Endothelial cell of umbilical vein (primary cell): ENCODE measurements at places on chromosomes 2 and 18. TPM values are rescaled to one million over a fixed set of nuclear protein-coding genes. Genes with fewer than 3 reads are reported as not detected.

Gene CFC1
- total RNA-seq, result not detected in 2 replicates

Gene DYNAP
- not detected in 2 replicates for total RNA-seq

Gene ANKRD30BL
- total RNA-seq, result not detected in 2 replicates

Gene NEB
- total RNA-seq, result 1.8 and 3.6 TPM in 2 replicates

Gene LYG1
- 0.35 and 0.55 TPM in 2 replicates for total RNA-seq

Gene LBX2
- total RNA-seq, result 3.8 and 4.3 TPM in 2 replicates

Gene UBXN4
- 103 and 108 TPM in 2 replicates for total RNA-seq

Gene IL36B
- total RNA-seq, result not detected in 2 replicates

Gene TEX44
- not detected in 2 replicates for total RNA-seq

Gene MATN3
- 3.4 and 6.1 TPM in 2 replicates for total RNA-seq

Gene AKAIN1
- total RNA-seq, result not detected in 2 replicates

Gene TRABD2A
- total RNA-seq, result 0.99 and 1.8 TPM in 2 replicates

Gene RMC1
- 27.8 and 29.7 TPM in 2 replicates for total RNA-seq

Gene STPG4
- total RNA-seq, result 0.21 and 0.53 TPM in 2 replicates

Gene NT5C1B
- total RNA-seq, result not detected in 2 replicates

Gene IL1F10
- total RNA-seq, result not detected in 2 replicates

Gene GPR45
- total RNA-seq, result not detected in 2 replicates

- H3K36me3 ChIP-seq, result no peaks in the 10 kb centered on the region
- peaks cover 13% of the 10 kb centered on the region for H3K4me1 ChIP-seq
- peak; percentile 83 for DNase-seq
- no peak overlapping the region for H3K27ac ChIP-seq
- no peak overlapping the region for H3K4me3 ChIP-seq
- no peaks in the 10 kb centered on the region for H3K27me3 ChIP-seq
Observed at GRCh38 chr2:231677632-231678104, 30.7 kb upstream of the PTMA start.

DNA sequence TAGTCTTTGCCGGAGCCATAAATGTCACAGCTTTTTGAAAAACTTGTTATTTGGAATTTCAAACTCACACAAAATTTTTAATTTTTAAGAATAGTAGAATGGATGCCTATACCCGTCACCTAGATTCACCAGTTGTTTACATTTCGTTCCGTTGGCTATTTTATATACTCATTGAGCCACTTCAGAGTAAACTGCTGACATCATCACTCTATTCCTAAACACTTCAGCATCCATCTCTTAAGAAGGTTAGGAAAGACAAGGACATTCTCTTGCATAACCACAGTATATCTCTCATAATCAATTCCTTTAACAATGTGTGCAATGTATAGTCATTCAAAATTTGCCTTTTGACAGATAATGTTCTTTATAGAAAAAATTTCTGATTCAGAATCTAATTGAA, 1065.8 kb downstream of the LRP1B start:
- DNase-seq, result no peak
- no peak overlapping the region for H3K4me3 ChIP-seq
- no peaks in the 10 kb centered on the region for H3K4me1 ChIP-seq
- H3K27me3 ChIP-seq, result no peaks in the 10 kb centered on the region

DNA sequence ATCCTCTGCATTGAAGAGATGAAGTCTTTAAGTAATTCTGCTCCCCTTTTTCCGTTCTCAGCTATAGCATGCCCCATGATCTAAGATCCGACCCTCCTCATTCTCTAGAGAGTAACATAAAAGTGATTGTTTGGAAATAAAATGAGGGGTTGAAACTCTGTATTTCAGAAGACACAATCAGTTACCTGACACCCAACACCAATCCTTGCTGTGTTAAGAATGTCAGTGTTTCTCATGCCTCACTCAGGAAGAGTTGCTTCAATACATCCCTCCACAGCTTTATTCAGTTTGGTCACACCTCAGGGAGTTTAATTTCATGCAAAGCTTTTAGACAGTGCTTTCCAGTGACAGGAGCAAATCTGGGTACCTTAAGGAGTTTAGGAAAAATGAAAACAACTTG, 49.9 kb upstream of the RBBP8 start:
- DNase-seq, result no peak
- no peaks in the 10 kb centered on the region for H3K4me1 ChIP-seq
- H3K36me3 ChIP-seq, result no peaks in the 10 kb centered on the region
- H3K27me3 ChIP-seq, result peaks cover 30% of the 10 kb centered on the region
- H3K4me3 ChIP-seq, result no peak overlapping the region

- H3K36me3 ChIP-seq, result no peaks in the 10 kb centered on the region
- no peak overlapping the region for H3K4me3 ChIP-seq
- no peak overlapping the region for H3K27ac ChIP-seq
- peaks cover 15% of the 10 kb centered on the region for H3K4me1 ChIP-seq
- DNase-seq, result peak; percentile 20
Observed at GRCh38 chr2:58614219-58614618, 373.1 kb upstream of the FANCL start.

- peaks cover 6% of the 10 kb centered on the region for H3K36me3 ChIP-seq
- no peak for DNase-seq
- no peaks in the 10 kb centered on the region for H3K4me1 ChIP-seq
- H3K27ac ChIP-seq, result no peak overlapping the region
Observed at GRCh38 chr2:61262699-61263098, 100.7 kb downstream of the C2orf74 start.

GRCh38 chr2:61816480-61817355, 37.1 kb downstream of the FAM161A start:
- H3K36me3 ChIP-seq, result no peaks in the 10 kb centered on the region
- no peak overlapping the region for H3K27ac ChIP-seq
- no peak overlapping the region for H3K4me3 ChIP-seq
- H3K27me3 ChIP-seq, result peaks cover 4% of the 10 kb centered on the region
- no peak for DNase-seq

- no peak for DNase-seq
- H3K4me3 ChIP-seq, result no peak overlapping the region
- peaks cover 3% of the 10 kb centered on the region for H3K27me3 ChIP-seq
- no peak overlapping the region for H3K27ac ChIP-seq
- no peaks in the 10 kb centered on the region for H3K36me3 ChIP-seq
- no peaks in the 10 kb centered on the region for H3K4me1 ChIP-seq
Observed at GRCh38 chr2:101909760-101910159, 82.0 kb upstream of the IL1R2 start.

- H3K4me3 ChIP-seq, result no peak overlapping the region
- DNase-seq, result no peak
- H3K27ac ChIP-seq, result no peak overlapping the region
- H3K4me1 ChIP-seq, result no peaks in the 10 kb centered on the region
- no peaks in the 10 kb centered on the region for H3K27me3 ChIP-seq
Observed at GRCh38 chr18:7786569-7786968, 219.5 kb downstream of the PTPRM start.

GRCh38 chr2:120836281-120836680, 100.6 kb downstream of the GLI2 start:
- H3K36me3 ChIP-seq, result no peaks in the 10 kb centered on the region
- no peaks in the 10 kb centered on the region for H3K4me1 ChIP-seq
- H3K27me3 ChIP-seq, result peaks cover 6% of the 10 kb centered on the region
- H3K27ac ChIP-seq, result no peak overlapping the region
- DNase-seq, result no peak

GRCh38 chr18:77168811-77169311, 36.3 kb upstream of the MBP start:
- no peak overlapping the region for H3K4me3 ChIP-seq
- no peaks in the 10 kb centered on the region for H3K4me1 ChIP-seq
- H3K27ac ChIP-seq, result no peak overlapping the region
- no peaks in the 10 kb centered on the region for H3K36me3 ChIP-seq
- DNase-seq, result no peak

DNA sequence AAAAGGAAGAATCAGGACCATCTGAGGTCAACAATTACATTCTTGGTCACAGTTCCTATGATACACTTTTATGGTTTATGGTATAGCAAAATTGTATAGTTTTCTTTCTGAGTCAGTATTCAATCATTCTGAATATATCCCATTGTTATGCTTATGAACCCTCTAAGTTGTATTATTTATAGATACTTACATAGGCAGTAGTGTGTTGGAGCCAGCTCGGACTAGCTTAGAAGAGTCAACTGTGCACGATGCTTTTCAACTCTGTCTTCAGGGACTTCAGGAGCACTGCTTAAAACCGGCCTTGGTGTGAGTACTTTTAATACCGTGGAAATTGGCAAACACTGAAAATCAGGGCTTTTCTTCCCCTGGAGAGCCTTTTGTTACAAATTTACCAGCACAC, 215.7 kb downstream of the IKZF2 start:
- no peak overlapping the region for H3K4me3 ChIP-seq
- no peak overlapping the region for H3K27ac ChIP-seq
- H3K36me3 ChIP-seq, result no peaks in the 10 kb centered on the region

DNA sequence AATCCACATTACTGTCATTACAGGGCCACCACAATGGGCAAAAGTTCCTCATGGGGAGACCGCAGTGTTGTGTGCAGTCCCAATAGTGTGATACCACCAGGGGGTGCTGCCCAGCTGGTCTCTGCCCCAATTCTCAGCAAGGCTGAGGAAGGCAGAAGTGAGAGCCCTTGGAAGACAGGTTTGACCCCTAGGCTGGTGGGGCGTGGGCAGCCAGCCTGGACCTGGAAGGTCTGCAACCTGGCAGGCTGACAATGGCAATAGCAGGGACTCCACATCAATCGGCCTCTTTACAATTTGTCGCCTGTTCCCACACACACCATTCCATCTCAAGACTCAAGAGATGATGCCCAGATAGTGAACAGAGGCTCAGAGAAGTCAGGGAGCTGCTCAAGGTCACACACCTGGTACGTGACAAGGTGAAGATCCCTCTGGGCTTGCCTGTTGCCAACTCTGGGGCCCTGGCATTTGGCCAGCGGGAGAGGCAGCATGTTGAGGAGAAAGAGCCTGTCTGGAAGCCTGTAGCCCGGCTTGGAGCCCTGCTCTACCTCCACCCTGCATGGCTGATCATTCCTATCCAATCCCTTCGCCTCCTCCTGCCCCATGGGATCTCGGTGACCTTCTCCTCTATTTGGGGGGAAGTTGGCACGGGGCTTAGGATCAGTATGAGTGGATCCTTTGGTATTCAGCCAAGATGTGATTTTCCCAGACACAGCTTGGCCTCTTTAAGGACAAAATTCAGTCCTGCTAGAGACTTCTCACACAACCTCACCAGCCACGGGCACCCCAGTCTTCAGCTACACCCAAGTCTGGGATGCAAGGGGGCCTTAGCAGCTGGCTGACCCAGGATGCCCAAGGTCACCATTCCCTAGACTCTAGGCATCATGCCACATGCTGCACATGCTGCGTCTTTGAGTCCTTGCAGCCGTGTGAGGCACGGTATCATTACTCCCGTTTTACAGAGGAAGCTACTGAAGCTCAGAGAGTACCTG, 2.9 kb upstream of the ATOH8 start:
- no peak overlapping the region for H3K4me3 ChIP-seq
- H3K4me1 ChIP-seq, result peaks cover 6% of the 10 kb centered on the region
- no peaks in the 10 kb centered on the region for H3K27me3 ChIP-seq
- H3K27ac ChIP-seq, result no peak overlapping the region
- peak; percentile 72 for DNase-seq
- H3K36me3 ChIP-seq, result no peaks in the 10 kb centered on the region

DNA sequence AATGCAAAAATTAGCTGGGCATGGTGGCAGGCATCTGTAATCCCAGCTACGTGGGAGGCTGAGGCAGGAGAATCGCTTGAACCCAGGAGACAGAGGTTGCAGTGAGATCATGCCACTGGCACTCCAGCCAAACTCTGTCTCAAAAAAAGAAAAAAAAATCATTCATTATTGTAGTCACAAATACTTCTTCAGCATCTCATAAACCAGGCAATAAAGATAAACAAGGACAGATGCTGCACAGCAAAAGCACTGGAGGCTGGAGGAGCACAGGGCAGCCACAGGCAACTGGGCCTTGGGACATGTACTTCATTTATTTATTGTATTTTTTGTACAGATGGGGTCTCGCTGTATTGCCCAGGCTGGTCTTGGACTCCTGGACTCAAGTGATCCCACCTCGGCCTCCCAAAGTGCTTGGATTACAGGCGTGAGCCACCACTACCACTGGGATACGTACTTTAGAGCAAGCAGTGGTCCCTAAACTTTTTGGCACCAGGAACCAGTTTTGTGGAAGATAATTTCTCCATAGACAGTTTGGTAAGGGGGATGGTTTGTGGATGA, 16.8 kb upstream of the MAT2A start:
- no peak overlapping the region for H3K27ac ChIP-seq
- DNase-seq, result no peak
- H3K36me3 ChIP-seq, result no peaks in the 10 kb centered on the region
- H3K4me3 ChIP-seq, result no peak overlapping the region
- peaks cover under 1% of the 10 kb centered on the region for H3K4me1 ChIP-seq

DNA sequence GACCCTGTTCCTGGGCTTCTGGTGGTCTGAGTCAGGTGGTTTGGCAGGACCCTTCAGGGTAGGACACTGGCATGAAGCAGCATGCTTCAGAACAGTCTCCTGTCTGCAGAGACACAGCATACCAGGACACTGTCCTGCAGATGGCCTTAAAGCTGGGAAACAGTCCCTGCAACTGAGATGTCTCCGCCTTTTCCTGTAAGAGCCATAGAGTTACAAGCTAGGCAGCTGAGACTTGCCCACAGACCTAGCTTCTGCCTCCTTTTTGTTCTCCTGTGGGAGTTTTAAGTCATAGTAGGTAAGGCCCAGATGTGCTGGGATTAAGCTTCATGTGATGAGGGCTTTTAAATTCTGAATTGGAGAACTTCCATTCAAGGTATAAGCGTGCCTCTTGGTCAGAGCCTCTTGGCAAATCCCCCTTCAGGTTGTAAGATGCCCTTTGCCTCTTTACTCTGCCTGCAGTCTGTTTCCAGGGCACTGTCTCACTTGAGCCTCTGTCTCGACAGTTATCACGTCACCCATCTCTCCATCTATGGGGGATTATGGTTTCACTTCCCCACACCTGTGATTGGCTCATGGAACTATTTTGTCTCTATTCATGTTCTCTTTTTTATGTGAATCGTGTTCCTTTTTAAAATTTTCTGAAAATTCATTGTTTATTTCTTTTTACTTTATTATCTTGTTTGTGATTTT, 51.8 kb downstream of the COA5 start:
- H3K36me3 ChIP-seq, result peaks cover 2% of the 10 kb centered on the region
- H3K4me3 ChIP-seq, result no peak overlapping the region
- H3K27me3 ChIP-seq, result no peaks in the 10 kb centered on the region
- H3K27ac ChIP-seq, result no peak overlapping the region
- H3K4me1 ChIP-seq, result no peaks in the 10 kb centered on the region

- no peaks in the 10 kb centered on the region for H3K27me3 ChIP-seq
- H3K27ac ChIP-seq, result no peak overlapping the region
- H3K4me1 ChIP-seq, result peaks cover 50% of the 10 kb centered on the region
- H3K36me3 ChIP-seq, result no peaks in the 10 kb centered on the region
- no peak overlapping the region for H3K4me3 ChIP-seq
- DNase-seq, result no peak
Observed at GRCh38 chr2:231186325-231186724, 12.1 kb upstream of the ARMC9 start.

DNA sequence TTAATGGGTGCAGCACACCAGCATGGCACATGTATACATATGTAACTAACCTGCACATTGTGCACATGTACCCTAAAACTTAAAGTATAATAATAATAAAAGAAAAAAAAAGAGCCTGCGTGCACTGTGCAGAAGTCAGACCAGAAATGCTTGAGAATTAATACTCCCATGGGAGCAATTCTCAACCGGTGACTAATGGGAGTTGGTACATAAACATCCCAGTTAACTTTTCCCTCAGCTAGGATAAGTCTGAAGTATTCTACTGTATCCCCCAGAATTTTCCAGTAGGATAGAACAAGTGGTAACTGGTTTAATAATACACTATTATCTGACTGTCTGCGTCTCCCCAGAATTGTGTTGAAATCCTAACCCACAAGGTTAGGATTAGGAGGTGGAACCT, 113.6 kb upstream of the COL5A2 start:
- no peaks in the 10 kb centered on the region for H3K36me3 ChIP-seq
- no peak for DNase-seq
- no peaks in the 10 kb centered on the region for H3K4me1 ChIP-seq
- no peak overlapping the region for H3K27ac ChIP-seq
- H3K27me3 ChIP-seq, result no peaks in the 10 kb centered on the region
- no peak overlapping the region for H3K4me3 ChIP-seq

- no peak for DNase-seq
- no peak overlapping the region for H3K27ac ChIP-seq
- no peaks in the 10 kb centered on the region for H3K36me3 ChIP-seq
- H3K27me3 ChIP-seq, result no peaks in the 10 kb centered on the region
Observed at GRCh38 chr2:109387221-109387735, 226.5 kb downstream of the SEPTIN10 start.
